ENCODE measurements at places on chromosomes 6 and 20.

- no peak for DNase-seq
Observed at GRCh38 chr6:140671926-140672325, 1297.5 kb upstream of the CITED2 start.

DNA sequence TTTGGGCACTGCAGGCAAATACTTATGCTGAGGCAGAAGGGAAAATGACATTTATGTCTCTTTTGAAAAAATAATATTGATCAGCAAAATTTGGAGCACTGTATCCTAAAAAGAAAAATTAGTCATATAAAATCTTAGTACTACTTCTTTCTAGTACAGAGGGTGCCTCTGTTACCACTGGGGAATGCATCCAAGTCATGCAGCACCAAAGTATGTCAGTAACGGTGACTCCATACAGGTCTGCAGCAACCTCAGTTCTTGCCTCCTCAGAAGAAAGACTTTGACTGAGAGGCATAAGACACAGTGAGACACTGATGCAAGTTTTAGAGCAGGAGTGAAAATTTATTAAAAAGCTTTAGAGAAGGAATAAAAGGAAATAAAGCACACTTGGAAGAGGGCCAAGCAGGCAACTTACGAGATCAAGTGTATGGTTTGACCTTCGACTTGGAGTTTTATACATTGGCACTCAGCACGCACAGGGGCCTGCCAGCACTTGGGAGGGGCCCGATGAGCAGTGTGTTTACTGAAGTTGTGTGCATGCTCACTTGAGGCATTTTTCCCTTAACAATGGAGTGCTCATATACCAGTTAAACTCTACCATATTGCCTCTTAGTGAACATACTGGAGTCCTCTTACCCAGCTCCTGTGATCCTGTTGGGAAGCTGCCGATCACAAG, 1244.8 kb downstream of the EPHA7 start:
- no peak for DNase-seq

DNA sequence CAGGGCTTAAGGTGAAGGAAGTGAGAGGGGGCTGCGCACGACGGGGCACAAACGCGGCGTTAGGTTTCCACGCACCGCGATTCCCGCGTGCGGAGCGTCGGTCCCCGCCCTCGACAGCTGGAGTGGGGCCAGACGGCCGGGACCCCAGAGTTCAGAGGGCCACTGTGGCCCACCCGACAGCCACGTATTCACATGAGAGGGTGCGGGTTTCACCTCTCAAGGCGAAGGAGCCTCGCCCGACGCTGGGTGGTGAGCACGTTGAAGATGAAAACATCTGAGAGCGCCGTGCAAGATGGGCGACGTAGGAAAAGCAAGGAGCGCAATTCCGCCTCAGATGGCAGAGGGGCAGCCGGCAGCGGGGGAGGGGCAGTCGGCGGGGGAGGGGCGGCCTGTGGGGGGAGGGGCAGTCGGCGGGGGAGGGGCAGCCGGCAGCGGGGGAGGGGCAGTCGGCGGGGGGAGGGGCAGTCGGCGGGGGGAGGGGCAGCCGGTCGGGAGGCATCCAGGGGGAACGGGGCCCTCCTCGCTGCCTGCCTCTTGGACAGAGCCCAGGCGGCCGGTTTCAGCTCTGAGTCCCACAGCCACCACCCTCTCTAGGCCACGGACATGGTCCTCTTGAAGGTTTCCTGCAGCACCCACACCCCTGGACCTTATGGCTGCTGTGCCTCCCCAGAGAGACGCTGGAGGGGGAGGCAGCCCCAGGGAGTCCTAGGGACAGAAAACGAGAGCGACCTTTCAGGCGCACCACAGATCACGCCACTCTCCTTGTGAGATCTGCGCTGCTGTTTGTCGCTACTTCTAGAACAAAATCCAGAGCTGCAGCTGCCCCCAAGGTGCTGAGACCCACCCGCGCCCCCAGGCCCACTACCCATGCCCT, 113.7 kb downstream of the DLL1 start:
- peak; percentile 19 for DNase-seq

DNA sequence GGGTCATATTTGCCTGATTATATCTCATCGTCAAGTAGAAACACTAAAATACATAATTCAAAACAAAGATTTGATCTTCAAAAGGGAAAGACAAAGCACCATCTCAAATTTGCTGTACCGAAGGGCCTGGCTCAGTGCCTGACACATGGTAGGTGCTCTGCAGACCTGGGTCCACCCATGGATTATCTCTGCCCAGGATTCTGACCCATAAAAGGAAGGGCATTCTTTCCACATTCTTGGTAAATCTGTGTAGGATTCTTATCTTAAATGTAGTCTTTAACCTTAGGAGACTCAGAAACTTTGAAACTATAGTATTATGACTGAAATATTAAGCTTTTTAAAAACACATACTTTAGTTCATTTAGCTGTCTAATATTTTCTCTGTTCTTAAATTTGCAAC, 274.1 kb upstream of the FLRT3 start:
- DNase-seq, result no peak

DNA sequence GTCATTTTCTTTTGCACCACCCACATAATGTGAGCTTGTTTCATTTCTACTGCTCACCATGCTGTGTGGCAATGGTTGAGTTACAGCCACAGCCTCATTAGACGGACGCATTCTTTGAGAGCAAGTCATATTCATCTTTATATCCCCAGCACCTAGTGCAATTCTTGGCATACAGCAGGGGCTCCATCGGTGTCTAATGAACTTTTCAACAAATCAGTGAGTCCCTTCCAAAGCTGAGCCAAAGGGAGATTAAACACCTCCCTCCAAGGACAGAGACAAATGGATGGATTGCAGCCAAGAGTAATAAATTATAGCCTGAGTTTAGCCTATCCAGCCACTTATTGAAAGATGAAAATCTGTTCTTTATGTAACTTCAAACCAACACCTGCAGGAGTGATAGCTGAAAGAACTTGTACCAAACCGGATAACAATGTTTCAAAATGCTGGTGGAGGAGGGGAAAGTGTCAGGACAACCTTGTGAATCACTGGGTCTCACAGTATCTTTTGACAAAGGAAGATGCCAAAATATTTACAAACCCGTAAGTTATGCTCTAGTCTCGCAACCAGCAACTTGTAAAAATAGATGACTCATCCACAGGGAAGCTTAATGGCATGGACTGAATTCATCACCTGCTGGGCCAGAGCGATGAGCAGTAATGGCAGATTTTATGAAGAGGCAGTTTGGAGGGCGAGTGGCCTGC, 139.0 kb downstream of the PXDC1 start:
- DNase-seq, result no peak

GRCh38 chr6:117498159-117498558, 15.7 kb downstream of the DCBLD1 start:
- no peak for DNase-seq

DNA sequence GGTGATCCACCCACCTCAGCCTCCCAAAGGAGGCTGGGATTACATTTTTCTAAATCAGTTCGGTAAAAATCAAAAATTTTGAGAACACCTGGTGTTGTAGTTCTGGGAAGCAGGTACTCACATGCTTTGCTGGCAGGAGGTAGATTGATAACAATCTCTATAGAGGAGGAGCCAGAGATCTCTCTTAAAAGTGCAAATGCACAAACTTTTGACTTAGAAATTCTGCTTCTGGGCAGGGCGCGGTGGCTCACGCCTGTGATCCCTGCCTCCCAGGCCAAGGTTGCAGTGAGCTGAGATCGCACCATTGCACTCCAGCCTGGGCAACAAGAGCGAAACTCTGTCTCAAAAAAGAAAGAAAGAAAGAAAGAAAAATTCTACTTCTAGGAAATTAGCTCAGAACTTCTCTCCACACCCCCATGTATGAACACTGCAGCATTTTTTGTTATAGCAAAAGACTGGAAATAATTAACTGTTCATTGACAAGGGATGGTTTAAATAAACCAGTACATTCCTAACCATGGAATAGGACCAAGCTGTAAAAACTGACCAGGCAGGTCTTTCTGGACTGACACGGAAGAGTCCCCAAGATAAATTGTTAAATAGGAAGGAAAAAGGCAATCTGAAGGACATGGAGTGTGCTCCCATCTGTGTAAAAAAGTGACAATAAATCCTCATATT, 14.4 kb upstream of the TRIB3 start:
- DNase-seq, result no peak

All from stimulated activated CD8-positive, alpha-beta memory T cell treated with anti-CD3 and anti-CD28 coated beads, Interleukin-2, amount 100 ng/mL, for 1 hour (primary cell).